ENCODE measurements at places on chromosomes 6 and 20.

DNA sequence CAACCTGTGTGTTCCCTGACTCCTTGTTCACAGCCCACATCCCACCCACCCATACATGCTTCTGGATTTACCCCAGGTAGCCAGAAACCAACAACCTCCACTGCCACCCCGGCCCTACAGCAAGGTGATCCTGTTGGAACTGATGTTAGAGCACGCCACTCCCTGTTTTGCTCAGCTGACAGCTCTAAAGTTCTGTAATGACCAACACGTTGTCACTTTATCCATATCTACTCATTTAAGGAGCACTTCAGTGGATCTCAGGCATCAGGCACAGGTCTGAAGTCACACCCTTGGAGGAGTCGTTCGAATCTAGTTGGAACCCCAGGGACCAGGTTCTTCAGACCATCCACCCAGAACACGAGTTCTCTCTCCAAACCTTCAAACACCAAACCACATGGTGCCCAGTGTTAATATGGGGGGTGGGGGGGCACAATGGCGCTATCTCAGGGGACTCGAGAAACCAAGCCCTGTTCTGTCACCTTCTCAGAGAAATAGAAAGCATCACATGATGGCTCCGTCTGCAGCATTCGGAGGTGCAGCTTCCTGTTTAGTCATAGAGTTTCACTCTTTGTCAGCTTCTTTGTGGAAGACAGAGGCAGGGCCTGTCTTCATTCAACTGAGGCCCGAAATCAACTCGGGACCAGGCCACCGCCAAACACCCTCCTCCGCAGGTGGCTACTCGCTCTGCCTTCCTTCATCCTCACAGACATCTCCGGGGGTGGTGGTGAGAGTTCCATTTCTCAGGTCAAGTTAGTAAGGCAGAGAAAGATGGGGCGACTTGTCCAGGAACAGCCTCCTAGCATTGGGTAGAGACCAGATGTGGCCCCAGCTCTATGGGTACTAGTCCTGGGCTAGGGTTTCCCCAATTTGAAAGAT lies 142.2 kb downstream of the NFATC2 start:
- DNase-seq: no peak

- DNase-seq: no peak
Measured at GRCh38 chr6:77880501-77880900, 227.7 kb downstream of the MEI4 start.

DNA sequence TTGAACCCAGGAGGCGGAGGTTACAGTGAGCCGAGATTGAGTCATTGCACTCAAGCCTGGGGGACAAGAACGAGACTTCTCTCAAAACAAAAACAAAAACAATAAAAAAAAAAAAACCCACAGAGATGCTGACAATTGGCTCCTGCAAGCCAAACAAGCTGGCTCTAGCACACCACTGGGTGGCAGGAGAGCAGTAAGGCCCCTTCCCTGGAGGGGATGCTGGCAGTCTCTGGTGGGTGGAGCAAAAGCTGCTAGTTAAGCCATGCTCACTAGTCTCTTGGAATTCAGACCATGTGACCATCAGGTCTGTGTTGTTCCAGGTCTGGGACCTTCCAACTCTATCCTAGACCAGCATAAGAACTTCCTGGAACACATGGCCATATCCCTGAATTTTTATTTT lies 18.9 kb upstream of the DSN1 start:
- DNase-seq: no peak

GRCh38 chr6:166691199-166691598 lies 64.1 kb upstream of the RPS6KA2 start:
- DNase-seq: no peak

DNA sequence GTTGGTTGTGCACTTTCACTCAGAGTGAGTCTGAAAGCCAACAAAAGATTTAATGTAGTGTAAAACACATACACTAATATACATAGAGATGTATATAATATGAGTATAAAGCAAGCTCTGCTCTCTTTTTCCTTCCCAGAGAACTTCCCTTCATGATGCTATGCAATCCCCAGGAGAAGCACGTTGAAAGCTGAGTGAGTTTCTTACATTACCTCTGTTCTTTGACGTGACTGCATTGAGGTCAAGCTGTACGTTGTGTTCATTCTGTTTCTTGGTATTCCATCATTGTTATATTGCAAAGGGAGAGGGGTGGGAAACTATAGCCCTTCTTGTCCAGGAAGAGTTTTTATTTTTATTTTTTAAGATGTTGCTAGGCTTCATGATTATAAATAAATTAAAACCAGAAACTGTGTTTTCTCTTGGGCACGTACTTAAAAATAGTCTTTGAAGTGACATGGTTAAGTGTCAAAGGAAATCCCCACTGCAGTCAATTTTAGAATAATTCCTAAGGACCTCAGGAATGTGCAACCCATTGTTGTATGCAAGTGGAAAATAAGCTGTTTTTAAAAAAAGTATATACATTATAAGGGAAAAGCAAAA lies 651.0 kb downstream of the CD109 start:
- DNase-seq: no peak

- no peak for DNase-seq
Measured at GRCh38 chr6:90226257-90226656, 70.4 kb downstream of the BACH2 start.

DNA sequence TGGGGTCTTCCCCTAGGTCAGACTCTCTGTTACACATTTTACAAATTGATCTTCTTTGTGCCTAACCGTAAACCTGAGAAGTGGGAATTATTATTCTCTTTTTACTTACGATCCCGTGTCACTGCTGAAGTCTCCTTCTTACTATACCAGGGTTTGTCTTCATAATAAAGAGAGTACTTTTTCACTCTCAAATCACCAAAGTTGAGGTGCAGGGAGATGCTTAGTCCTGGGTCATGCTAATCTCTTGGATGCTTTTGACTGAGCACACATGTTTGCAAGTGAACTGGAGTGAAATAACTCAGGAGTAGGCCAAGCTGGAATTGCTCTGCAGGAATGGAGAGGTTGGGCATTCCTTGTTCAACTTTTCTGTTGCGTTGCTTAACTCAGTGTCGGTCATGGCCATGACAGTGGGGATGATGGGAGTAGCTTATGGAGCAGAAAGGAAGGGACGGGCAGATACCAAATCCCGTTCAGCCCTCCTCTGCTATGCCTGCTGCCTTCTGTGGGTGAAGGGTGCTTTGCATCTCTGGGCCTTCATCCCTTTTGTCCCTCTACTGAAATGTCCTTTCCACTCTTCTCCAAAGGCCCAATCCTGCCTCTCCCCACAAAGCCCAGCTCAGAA lies 15.2 kb upstream of the TAGAP start:
- DNase-seq: no peak

- no peak for DNase-seq
Measured at GRCh38 chr20:24842918-24843715, 106.0 kb upstream of the CST7 start.

DNA sequence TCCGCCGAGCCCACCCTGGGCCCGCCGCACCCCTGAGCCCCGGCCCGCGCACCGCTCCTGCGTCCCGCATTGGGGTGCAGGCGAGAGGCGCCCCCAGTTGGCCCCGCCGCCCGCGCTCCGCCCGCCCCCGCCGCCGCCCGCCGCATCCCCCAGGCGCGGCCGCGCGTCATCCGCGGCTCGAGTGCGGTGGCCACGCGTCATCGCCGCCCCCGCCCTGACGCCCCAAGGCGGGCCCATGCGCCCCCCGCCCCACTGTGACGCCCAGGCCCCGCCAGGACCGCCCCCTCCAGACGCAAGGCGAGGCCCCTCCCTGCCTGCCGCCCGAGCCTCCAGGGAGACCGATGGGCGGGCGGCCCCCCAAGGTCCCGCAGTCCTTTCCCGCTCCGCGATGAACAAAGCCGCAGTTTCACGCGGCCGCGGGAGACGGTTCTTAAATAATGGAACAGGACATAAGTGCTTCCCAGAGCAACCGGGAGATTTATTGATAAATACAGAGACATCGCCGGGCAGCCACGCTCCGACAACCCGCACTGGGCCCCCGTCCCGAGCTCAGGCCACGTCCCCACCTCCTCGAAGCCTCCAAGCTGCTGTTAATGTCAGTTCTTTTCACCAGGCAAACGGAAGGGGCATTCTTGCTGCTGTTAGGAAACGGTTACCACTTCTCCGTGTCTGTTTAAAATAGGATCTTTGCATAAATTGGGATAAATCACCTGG lies at the start of gene ANKRD60:
TSS of gene ANKRD60 (minus strand) at position 170 of the 714 bp plus-strand sequence. CDS start at position 170, 0 bp downstream.
- no peak for DNase-seq

Data from cortex of kidney (tissue), 1 donor.